Endothelial cell of umbilical vein (primary cell): ENCODE measurements at places on chromosomes 5 and 9. TPM values are rescaled to one million over a fixed set of nuclear protein-coding genes. Genes with fewer than 3 reads are reported as not detected.

DNA sequence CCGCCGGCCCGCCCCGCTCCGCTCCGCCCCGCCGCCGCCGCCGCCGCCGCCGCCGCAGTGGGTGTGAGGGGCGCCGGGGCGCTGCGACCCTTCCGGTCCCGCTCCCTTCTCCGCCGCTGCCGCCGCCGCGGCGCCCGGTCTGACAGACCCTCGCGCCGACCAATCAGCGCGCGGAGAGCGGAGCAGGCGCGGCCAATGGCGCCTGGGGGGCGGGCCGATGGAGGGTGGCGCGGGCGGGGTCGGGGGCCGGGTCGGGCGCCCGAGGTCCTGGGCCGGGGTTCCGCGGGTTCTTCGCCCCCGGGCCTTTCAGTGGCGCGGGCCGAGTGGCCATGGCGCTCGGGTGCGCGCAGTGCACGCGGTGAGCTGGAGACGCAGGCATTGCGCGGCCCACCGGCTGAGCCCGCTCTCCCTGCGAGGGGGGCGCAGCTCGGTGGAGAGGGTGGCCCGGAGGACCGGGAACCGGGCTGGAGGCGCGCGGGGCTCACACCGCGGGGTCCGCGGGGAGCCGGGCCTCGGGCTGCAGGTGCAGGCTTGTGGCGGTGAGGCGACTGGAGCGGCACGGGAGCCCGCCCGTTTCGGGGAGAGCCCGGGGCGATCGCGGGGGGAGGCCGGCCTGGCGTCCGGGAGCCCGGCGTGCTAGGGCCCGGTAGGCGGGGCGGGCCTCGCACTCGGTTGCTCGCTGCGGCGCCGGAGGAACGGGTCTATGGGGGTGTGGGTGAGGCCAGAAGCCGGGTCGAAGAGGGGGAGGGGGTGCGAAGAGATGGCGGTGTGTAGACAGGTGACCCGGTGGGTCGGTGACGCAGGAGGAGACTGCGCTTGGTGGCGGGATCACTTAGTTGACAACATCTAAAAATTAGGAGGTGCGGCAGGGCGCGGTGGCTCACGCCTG lies at the start of gene MAPK9:
MAPK9 (minus strand) TSS at position 141 of the 889 bp plus-strand sequence. CDS start 11,522 bp downstream, outside the sequence.
- H3K4me1 ChIP-seq: peaks cover 6% of the 10 kb centered on the region
- peak within 1 kb of the TSS; percentile 67 for H3K4me3 ChIP-seq
- H3K27ac ChIP-seq: peak within 1 kb of the TSS; percentile 3
- H3K27me3 ChIP-seq: no peaks in the 10 kb centered on the region

DNA sequence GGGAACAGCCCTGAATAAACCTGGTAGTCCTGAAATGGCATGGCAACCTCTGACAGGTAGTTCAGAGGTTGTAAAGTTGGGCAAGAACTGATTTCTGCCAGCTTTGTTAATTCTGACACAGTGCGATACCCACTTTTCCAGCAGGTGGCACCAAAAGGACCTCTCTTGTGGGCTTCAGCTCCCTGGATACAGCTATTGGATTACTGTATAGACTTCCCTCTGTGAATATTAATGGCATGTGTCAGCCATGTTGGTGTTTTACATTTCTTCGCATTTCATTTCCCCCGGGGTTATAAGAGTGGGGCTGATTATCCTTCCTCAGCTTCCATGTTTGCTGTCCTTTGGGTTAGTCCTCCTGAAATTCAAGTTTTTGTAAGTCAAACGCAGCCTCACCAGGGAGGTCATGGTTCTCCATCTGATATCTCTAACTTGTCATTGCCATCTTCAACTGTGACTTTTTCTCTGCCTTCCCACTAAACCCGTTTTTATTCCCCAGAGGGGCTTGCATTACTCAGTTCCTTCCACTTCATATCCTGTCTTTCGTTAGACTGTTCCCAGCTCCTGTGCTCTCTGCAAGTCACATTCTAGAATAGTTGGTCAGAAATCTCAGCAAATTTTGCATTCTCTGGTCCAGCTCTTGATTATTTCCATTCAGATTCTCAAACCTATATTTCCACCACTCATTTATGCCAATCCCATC lies 135.6 kb downstream of the LIFR start:
- H3K36me3 ChIP-seq: no peaks in the 10 kb centered on the region
- peaks cover 11% of the 10 kb centered on the region for H3K4me1 ChIP-seq
- no peaks in the 10 kb centered on the region for H3K27me3 ChIP-seq
- DNase-seq: peak; percentile 73
- no peak overlapping the region for H3K4me3 ChIP-seq

DNA sequence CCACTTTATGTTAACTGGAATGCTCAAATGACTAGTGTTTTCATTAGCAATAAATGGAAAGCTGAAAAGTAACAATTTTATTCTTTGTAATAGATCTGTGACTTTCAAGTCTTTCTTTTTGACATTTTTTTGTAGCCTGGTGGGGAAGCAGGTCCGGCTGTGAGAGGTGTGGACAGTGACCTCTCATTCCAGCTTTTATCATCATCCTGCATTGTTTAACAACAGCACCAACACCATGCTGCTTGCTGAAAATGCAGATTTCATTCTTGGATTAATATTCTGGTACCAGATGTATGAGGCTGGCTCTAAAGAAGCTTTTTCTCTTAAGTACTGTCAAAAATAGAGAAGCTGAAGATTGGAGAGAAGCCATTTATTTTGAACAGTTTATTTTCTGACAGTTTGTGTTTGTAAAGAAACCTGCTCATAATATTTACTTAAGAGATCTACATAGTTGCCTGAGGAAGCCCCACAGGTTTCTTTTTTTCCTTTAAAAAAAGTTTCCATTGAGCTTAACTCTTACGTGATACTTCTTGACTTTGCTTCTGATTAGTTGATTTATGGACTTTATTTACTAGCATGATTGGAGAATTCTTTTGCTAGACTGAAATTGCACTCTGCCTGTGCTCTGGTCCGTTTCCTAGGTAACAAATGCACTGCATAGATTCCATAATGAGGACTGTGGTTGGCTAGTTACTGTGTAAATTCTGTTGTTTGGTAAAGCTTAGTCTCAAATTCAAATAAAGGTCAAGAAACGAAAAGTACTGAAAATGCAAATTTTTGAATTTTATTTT lies 3.4 kb downstream of the KIAA1958 start:
- no peak for DNase-seq
- H3K36me3 ChIP-seq: no peaks in the 10 kb centered on the region
- no peak overlapping the region for H3K4me3 ChIP-seq
- H3K27me3 ChIP-seq: no peaks in the 10 kb centered on the region

- H3K4me3 ChIP-seq: no peak overlapping the region
- H3K27me3 ChIP-seq: peaks cover 3% of the 10 kb centered on the region
- no peak for DNase-seq
Observed at GRCh38 chr5:157607371-157608161, 32.0 kb upstream of the ADAM19 start.

DNA sequence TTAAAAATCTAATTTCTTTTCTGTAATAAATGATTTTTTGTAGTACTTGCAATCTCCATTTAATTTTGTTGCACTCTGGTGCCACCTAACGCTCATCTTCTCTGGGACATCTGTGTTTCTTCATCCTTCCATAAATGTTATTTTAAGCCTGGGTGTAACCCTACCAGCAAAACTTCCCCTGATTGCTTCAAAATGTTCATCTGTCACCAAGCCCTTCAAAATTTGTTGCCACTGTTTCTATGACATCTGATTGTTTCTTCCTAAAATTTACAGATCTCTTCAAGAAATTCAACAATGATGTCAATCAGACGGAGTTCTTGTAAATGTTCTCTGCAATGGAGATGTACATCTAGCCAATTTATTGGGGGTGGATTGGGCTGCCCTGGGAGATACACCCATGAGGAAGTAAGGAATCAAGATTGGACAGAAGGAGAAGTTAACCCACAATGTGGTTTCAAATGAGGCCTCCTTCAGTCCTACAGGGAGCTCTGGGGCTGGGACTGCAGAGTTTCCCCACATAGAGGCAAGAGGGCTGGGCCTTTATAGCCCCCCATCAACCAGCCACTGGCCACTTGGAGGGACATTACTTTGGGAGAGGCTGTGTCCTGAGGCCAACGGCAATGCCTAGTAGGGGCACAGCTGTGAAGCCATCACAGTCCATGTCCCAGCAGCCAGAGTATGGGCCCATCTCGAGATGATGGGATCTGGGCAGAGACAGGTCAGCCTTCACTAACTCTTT lies 23.3 kb downstream of the MCTP1 start:
- no peaks in the 10 kb centered on the region for H3K36me3 ChIP-seq
- peaks cover 4% of the 10 kb centered on the region for H3K4me1 ChIP-seq
- H3K27me3 ChIP-seq: peaks cover 3% of the 10 kb centered on the region
- no peak overlapping the region for H3K27ac ChIP-seq
- peak; percentile 72 for DNase-seq

DNA sequence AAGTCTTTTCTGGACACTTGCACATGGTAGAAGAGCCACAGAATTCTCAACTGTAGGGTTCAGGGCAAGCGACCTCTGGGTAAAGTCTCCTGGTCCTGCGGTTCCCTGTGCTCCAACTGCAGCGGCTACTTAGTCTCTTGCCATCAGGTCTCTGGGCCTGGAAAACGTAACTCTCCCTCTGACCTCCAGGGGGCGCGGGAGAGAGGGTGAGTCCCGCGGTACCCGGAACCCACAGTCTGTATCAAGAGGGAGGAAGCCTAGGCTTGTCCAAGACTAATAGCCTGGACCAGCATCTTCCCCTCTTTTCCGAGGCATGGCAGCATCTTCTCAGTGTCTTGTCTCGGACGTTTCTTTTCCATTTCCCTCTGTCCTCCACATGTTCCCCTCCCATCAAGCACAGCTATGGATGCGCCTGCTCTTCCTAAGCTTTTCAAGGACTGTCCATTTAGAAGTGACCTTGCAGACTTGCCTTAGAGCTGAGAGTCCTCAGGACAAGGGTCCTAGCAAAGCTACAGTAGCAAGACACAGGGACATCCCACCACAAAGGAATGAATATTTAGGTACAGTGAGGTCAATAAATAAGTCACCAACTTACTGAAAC lies 59.3 kb downstream of the FSTL4 start:
- DNase-seq: peak; percentile 55
- peaks cover 10% of the 10 kb centered on the region for H3K27me3 ChIP-seq
- no peaks in the 10 kb centered on the region for H3K36me3 ChIP-seq
- H3K4me1 ChIP-seq: no peaks in the 10 kb centered on the region
- H3K27ac ChIP-seq: no peak overlapping the region
- H3K4me3 ChIP-seq: no peak overlapping the region

GRCh38 chr9:116080561-116080960 lies 73.0 kb upstream of the PAPPA start:
- H3K4me3 ChIP-seq: no peak overlapping the region
- no peaks in the 10 kb centered on the region for H3K27me3 ChIP-seq
- no peaks in the 10 kb centered on the region for H3K4me1 ChIP-seq

GRCh38 chr5:10703676-10704075 lies 57.4 kb downstream of the DAP start:
- no peaks in the 10 kb centered on the region for H3K36me3 ChIP-seq
- H3K4me3 ChIP-seq: no peak overlapping the region
- peak overlapping the region; percentile 22 for H3K27ac ChIP-seq
- H3K4me1 ChIP-seq: peaks cover 49% of the 10 kb centered on the region

DNA sequence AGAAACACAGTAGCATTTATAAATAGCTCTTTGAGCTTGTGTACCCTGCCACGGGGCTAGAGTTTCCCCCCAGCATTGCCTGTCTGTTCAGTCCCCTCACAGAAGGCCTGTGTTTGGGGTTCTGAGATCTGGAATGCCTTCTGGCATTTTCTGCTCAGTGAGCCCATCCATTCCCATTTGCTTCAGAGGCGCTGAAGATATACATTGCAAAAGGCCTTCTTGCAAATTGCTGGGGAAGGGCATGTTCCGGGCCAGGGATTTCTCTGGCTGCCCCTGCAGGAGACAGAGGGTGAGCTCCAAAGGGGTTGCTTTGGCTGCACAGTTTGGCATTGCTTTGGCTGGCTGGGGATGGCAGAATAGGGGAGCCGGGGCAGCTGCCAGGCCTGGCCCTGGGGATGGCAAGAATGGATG lies 308.4 kb downstream of the MSX2 start:
- no peaks in the 10 kb centered on the region for H3K4me1 ChIP-seq
- H3K4me3 ChIP-seq: no peak overlapping the region
- H3K27ac ChIP-seq: no peak overlapping the region
- no peaks in the 10 kb centered on the region for H3K27me3 ChIP-seq
- no peak for DNase-seq

DNA sequence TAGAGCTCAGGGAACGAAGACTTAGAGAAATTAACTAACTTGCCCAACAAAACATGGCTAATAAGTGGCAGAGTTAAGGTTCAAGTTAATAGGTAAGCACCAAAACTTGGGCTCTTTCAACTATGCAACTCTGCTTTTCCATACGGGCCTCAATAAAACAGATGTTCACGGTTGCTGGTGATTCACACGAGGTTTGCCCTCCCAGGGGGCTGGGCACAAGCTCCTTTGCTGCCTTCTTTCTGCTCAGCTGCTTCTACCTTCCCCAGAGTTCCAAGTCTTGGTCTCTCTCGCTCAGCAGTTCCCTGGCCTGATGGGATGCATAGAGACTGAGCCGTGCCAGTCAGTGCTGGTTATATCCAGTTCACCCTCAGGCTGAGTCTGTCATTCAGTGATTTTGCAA lies 217.9 kb downstream of the SREK1 start:
- no peaks in the 10 kb centered on the region for H3K36me3 ChIP-seq
- no peaks in the 10 kb centered on the region for H3K4me1 ChIP-seq
- no peaks in the 10 kb centered on the region for H3K27me3 ChIP-seq
- H3K27ac ChIP-seq: no peak overlapping the region
- DNase-seq: no peak

DNA sequence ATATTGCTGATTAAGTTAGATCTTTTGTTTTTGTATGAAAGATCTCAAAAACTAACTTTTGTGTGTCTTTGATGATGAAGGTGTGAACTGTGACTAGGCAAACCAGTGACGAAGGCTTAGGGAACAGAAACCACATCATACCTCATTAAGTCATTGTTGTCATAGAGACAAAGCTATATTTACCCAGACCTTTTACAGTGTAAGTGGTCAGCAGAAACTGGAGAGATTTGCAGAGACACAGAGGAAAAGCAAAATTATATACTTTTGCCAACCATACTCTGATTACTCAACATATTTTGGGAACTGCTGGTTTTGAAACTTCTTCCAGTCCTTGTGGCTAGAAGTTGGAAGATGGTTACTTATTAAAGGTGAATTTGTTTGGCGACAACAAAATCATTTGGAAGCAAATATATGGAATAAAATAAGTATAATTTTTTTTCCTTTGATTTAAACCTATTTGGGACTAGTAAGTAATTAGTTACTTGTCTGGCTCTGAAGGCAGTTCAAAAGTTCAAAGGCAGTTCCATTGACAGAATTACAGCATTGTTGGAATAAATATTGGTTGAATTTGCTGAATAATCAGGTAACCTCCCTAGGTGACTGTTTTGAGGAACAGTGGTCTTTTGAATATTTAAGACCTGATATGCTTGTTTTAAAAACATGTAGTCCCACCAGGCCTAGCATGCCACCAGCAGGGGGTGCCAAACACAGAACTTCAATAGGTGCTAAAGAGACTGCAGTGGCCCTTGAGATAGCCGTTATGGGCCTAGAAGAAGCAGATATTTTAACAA lies 103.8 kb downstream of the RPS23 start:
- H3K4me1 ChIP-seq: no peaks in the 10 kb centered on the region
- DNase-seq: peak; percentile 62
- no peak overlapping the region for H3K4me3 ChIP-seq
- no peaks in the 10 kb centered on the region for H3K27me3 ChIP-seq
- no peak overlapping the region for H3K27ac ChIP-seq
- no peaks in the 10 kb centered on the region for H3K36me3 ChIP-seq

Gene CSF1R
- not detected in 2 replicates for total RNA-seq

Gene NTMT1
- total RNA-seq: 47.6 and 53.2 TPM in 2 replicates

Gene TAS2R1
- total RNA-seq: not detected in 2 replicates

Gene GRK6
- total RNA-seq: 36.4 and 37.0 TPM in 2 replicates

Gene MCIDAS
- total RNA-seq: not detected in 2 replicates
